ENCODE measurements at places on chromosomes 13 and 19.
A peak's percentile ranks its signal among the peaks of the same experiment; 100 is the strongest.

DNA sequence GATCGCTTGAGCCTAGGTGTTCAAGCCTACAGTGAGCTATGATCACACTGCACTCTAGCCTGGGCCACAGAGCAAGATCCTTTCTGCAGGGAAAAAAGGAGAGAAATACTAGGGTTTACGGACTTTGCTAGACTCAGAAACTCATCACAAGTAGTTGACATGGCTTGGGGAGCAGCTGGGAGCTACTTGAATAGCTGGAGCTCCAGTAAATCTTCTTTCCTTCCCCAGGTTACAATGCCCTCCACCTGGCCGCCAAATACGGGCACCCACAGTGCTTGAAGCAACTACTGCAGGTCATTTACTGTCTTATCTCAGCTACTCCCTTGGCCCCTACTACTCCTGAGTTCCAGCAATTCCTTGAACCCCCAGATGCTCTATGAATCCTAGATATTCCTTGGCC, 19.3 kb downstream of the ANKRD24 start:
- H3K36me3 ChIP-seq: no peaks in the 10 kb centered on the region
- H3K27me3 ChIP-seq: peaks cover 2% of the 10 kb centered on the region
- no peaks in the 10 kb centered on the region for H3K4me1 ChIP-seq
- DNase-seq: no peak

- H3K36me3 ChIP-seq: no peaks in the 10 kb centered on the region
- H3K27ac ChIP-seq: no peak overlapping the region
- no peak for DNase-seq
- no peaks in the 10 kb centered on the region for H3K27me3 ChIP-seq
These were observed 79.4 kb upstream of the FNDC3A start for GRCh38 chr13:48896312-48896711.

DNA sequence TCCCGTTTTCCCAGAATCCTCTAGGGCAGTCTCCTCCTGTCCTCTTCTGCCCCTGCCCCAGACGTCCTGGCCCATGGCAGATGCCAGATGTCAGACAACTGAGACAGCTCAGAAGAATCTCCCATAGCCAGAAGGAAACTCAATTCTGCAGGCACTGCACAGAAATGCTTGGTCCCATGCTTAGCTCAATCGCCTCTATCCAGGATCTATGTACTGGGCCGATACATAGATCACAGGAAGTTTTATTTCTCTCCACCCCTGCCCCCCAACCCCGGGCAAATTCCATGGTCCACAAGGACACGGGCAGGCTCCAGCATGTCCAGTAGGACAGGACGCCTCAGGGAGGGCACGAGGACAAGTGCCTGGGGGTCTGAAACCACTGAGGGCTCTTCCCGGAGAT, 4.8 kb downstream of the MBD3 start:
- H3K27me3 ChIP-seq: no peaks in the 10 kb centered on the region
- DNase-seq: no peak
- no peak overlapping the region for H3K4me3 ChIP-seq

- DNase-seq: no peak
- H3K27me3 ChIP-seq: no peaks in the 10 kb centered on the region
- no peaks in the 10 kb centered on the region for H3K36me3 ChIP-seq
- H3K4me1 ChIP-seq: peaks cover 26% of the 10 kb centered on the region
These were observed 767 bp downstream of the ETV2 start for GRCh38 chr19:35642312-35642711.

DNA sequence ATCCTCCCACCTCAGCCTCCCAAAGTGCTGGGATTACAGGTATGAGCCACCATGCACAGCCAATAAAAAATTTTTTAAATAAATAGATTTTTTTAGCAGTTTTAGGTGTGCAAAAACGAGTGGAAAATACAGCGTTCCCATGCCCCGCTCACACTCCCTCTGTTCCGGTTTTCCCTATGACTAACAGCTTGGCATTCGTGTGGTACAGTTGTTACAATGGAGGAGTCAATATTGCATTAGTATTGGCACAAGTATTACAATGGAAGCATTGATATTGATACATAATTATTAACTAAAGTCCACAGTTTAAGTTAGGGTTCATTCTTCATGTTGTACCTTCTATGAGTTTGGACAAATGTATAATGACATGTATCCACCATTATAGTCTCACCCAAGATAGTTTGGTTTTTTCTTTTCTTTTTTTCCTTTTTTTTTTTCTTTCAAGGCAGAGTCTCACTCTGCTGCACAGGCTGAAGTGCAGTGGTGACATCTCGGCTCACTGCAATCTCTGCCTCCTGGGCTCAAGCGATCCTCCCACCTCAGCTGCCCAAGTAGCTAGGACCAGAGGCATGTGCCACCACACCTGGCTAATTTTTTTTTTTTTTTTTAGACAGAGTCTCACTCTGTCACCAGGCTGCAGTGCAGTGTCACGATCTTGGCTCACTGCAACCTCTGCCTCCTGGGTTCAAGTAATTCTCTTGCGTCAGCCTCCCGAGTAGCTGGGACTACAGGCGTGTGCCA, 15.4 kb upstream of the RAB20 start:
- H3K4me1 ChIP-seq: peaks cover 18% of the 10 kb centered on the region
- no peak overlapping the region for H3K27ac ChIP-seq
- no peaks in the 10 kb centered on the region for H3K27me3 ChIP-seq
- DNase-seq: no peak

DNA sequence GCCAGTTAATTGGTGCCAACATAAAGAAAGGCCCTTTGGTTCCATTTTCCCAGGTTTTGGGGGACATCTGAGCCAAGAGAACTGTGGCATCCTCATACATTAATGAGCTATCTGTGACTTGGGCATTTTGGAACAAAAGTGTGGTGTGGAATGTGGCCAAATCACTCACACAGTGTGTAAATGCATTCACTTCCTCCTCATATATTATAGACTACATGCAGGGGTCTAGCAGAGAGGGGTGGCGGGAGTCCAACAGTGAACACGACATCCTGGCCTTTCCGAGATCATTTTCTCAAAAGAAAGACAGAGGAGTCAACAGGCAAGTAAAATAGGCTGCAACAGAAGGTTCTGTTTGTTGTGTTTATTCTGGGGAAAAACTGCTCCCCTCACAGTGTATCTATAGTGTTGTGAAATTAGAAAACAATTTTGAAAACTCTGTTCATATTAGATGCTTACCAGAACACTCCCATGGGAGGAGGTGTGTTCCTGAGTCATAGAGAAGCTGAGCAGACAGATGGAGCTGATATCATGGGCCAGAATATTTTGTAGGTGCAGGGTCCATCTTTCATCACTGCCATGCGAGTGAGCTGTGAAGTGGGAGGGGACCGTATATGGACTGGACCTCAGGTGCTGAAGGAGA, 36.9 kb downstream of the PABPC3 start:
- H3K27me3 ChIP-seq: no peaks in the 10 kb centered on the region
- H3K36me3 ChIP-seq: no peaks in the 10 kb centered on the region
- no peak for DNase-seq
- H3K27ac ChIP-seq: no peak overlapping the region
- no peak overlapping the region for H3K4me3 ChIP-seq

DNA sequence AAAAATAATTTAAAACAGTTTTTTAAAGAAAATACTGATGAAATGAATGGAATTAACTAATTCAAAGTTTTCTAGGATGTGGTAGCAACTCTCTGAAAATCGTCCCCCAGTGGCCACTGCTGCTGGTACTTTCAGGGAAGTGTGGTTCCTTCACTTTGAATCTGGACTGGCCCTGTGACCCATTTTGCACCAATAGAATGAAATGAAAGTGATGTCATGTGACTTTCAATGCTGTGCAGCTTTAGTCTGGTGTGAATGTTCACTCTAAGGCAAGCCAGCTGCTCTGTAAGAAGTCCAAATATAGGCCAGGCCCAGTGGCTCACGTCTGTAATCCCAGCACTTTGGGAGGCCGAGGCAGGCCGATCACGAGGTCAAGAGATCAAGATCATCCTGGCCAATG, 26.4 kb upstream of the HNRNPA1L2 start:
- no peak overlapping the region for H3K27ac ChIP-seq
- DNase-seq: peak; percentile 15
- no peak overlapping the region for H3K4me3 ChIP-seq
- no peaks in the 10 kb centered on the region for H3K36me3 ChIP-seq
- H3K27me3 ChIP-seq: no peaks in the 10 kb centered on the region

GRCh38 chr19:13441810-13442512, 64.3 kb downstream of the CACNA1A start:
- peak; percentile 41 for DNase-seq
- H3K36me3 ChIP-seq: no peaks in the 10 kb centered on the region
- no peaks in the 10 kb centered on the region for H3K4me1 ChIP-seq
- no peak overlapping the region for H3K4me3 ChIP-seq
- no peak overlapping the region for H3K27ac ChIP-seq

- H3K4me1 ChIP-seq: no peaks in the 10 kb centered on the region
- H3K4me3 ChIP-seq: no peak overlapping the region
- DNase-seq: no peak
- H3K27me3 ChIP-seq: no peaks in the 10 kb centered on the region
- H3K36me3 ChIP-seq: no peaks in the 10 kb centered on the region
These were observed 18.4 kb upstream of the ITM2B start for GRCh38 chr13:48214519-48215121.

DNA sequence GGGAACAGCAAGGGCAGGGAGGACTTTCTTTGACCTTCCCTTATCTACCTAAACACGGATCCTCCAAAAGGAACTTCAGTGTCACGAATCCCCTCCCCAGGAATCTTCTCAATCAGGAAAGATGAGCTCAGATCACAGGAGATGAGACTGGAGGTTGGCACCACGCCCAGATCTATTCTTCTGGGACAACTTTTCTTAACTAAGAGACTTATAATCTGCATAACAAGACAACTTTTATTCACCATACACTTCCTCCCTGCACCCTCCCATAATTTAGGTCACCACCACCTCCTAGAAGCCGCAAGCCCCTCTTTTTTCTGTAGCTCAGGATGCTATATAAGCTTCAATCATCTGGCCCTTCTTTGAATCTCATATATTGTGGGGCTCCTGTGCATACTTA, 19.2 kb upstream of the AKT2 start:
- no peaks in the 10 kb centered on the region for H3K36me3 ChIP-seq
- no peaks in the 10 kb centered on the region for H3K4me1 ChIP-seq

- peaks cover 18% of the 10 kb centered on the region for H3K4me1 ChIP-seq
- H3K36me3 ChIP-seq: no peaks in the 10 kb centered on the region
- H3K27ac ChIP-seq: peak overlapping the region; percentile 21
- peak; percentile 69 for DNase-seq
- H3K27me3 ChIP-seq: no peaks in the 10 kb centered on the region
These were observed 50.3 kb downstream of the CCDC70 start for GRCh38 chr13:51912091-51912490.

Data from Caco-2 (cell line).